ENCODE measurements at places on chromosomes 12 and 14. TPM values are rescaled to one million over a fixed set of nuclear protein-coding genes. Genes with fewer than 3 reads are reported as not detected.

The SERPINA3 gene
- not detected for total RNA-seq

- DNase-seq: peak; percentile 73
Observed at GRCh38 chr12:122067966-122068365, 10.6 kb upstream of the MLXIP start.

DNA sequence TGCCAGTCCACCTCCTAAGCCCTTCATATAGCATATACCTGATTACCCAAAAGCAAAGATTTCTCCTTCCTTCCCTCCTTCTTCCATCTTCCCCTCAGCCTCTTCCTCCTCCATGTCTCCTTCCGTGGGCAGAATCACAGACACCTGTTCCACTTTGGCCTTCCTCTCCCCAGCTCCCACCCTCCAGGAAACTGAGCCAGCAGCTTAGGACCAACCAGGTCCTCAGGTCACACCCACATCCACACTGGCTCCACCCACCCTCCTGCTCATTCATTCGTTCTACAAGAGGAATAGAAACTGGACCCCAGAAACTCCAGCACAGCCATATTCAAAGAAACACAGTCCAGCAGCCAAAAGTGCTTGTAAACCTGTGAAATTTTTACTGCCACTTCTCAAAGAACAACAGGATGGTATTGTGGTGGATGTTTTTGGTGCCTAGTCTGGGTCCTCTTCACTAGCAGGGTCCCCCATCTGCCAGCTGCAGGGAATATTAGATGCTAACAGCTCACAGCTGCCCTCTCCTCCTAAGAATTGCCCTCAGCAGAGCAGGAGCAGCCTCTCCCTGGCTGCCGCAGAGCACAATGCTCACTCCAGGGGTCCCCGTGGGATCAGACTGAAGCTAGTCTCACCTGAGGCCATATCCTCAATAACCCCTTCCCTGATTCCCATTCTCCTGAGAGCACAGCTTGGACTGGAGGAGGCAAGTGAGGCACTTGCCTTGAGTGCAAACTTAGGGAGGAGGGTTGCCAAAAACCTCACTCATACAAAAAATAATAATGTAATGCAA is 18.4 kb downstream of the CMKLR1 start:
- DNase-seq: no peak

DNA sequence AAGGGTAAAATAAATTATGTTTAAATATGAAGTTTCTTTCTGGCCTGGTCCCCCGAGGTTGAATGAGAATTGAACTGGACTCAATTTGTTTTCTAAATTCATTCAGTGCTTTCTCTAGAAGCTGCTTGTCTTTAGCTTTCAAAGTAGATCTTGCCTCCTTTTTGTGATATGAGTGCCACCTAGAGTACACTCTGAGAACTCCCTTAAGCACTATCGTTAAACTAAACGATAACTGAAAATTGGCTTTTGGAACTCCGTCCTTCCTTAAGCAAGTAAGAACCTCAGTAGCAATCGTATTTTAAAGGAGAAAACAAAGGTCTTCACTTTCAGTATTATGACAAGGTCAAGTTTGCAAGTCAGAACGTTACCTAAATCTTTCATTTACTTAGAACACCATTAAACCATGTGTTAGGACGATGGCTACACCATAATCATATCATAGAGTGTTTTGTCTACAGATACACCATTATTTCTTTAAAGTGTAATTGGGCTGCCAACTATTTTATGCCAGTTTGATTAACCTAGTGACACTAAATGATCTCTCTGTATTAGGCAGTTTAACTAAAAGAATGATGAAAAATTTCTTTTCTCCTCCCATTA is 364.8 kb downstream of the SNAPC1 start:
- no peak for DNase-seq

- no peak for DNase-seq
Observed at GRCh38 chr14:71527838-71528237, 404.4 kb upstream of the RGS6 start.

DNA sequence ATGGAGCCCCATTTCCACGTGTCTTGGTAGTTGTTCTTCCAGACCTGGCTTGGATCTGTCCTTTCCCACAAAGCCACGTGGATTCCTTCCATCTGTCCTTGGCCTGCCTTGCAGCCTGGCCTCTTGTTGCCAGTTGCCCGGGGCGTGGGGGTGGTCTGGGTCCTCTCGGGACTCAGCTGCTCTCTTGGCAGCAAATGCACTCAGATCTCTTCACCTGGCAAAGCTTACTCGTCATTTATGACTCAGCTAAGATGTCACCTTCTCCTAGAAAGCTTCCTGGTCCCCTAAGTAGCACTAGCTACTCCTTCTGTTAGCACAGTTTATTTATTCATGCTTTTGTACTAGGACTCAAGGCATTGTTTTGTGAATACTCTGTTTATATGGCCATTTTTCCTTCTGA is 13.6 kb downstream of the PLEKHG3 start:
- DNase-seq: no peak

DNA sequence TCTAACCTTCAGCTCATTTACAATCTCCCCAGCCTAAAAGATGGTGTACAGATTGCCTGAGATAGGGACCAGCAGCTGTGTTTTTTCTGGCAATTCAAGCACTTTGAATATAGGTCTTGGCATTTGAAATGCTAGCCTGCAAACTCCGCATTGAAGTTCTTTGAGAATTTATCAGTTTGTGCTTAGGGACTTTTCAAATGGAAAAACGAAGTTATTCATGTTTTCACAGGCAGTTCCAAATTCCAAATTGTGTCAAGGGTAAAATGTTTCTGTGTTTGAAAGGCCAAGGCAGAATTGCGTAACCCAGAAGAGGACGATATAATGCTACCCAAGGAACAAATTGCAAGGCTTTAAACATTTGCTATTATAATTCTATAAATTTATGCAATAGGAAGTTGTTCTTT is 168.9 kb upstream of the RASSF8 start:
- DNase-seq: no peak

The GAS2L3 gene
- 2.1 TPM for total RNA-seq

GRCh38 chr12:124904306-124905098 is 9.9 kb downstream of the UBC start:
- DNase-seq: no peak

The SYNE3 gene
- 64.0 TPM for total RNA-seq

- DNase-seq: no peak
Observed at GRCh38 chr12:132094269-132094891, 49.7 kb downstream of the DDX51 start.

The PZP gene
- total RNA-seq: not detected

GRCh38 chr14:104150136-104151025 is 12.0 kb downstream of the KIF26A start:
- no peak for DNase-seq

DNA sequence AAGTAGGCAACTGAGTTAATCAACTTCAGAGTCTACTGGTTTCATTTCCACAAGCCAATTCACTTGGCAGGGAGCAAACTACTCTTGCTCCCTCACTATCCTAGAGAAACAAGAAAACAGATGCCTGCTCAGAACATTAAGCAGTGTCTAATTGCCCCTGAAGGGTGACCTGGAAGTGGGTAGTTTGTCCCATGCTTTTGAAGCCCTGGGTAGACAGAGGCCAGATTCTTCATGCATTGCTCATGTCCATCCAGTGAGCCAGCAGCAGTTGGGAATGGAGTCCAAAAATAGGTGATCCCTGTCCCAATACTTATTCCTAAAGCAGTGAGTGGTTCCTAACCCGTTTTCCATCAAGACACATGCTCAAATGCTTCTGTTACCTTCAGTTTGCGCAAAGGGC is 48.8 kb downstream of the BICDL1 start:
- no peak for DNase-seq

DNA sequence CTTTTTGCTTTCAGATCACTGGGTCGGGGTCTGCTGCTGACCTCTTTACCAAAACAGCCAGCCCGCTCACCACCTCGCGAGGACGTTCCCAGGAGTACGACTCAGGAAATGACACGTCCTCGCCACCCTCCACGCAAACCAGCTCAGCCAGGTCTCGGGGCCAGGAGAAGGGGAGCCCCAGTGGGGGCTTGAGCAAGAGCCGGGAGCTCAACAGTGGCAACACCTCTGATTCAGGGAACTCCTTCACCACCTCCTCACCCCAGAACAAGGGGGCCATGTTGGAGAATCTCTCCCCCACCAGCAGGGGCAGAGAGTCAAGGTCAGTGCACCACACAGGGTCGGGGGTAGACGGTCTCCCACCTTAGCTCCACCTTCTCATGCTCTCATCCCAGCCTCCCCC is 33.4 kb upstream of the HSPB8 start:
- DNase-seq: no peak

The AQP6 gene
- total RNA-seq: not detected

DNA sequence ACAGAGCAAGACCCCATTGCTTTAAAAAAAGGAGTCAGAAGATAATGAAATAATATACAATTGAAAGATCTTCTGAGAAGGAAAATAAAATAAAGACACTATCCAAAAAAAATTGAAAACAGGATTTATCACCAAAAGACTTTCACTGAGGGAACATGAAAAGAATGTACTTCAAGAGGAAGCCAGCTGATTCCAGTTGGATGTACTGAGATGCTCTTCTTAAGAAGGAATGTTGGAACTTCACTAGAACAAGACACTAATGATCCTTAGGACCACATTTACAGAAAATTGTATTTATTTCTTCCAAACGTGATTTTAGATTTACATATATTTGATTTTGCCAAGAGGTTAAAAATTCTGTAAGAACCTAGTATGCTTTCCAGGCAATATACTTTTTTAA is 65.6 kb upstream of the CNOT2 start:
- no peak for DNase-seq

The SERPINA9 gene
- total RNA-seq: not detected

DNA sequence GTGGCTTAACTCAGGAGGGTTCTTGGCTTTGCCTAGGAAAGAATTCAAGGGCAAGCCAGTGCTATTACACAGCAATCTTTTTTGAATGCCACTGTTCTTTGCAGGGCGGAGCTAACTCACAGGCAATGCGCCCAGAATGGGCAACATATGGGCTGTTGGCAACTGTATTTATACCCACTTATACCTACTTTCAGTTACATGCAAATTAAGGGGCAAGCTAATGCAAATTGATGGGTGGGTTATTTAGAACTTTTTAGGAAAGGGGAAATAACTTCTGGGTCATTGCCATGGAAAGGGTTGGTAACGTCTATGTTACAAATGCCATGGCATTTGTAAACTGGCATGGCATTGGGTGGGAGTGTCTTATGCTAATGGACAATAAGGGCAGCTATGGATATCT is 85.4 kb downstream of the C12orf50 start:
- no peak for DNase-seq

- no peak for DNase-seq
Observed at GRCh38 chr14:45559626-45560025, 306.6 kb upstream of the MIS18BP1 start.

Measured in activated CD8-positive, alpha-beta T cell treated with anti-CD3 and anti-CD28 coated beads for 36 hours (primary cell).